Activated CD4-positive, alpha-beta T cell treated with anti-CD3 and anti-CD28 coated beads for 24 hours (primary cell): ENCODE measurements at places on chromosomes 4 and X.

DNA sequence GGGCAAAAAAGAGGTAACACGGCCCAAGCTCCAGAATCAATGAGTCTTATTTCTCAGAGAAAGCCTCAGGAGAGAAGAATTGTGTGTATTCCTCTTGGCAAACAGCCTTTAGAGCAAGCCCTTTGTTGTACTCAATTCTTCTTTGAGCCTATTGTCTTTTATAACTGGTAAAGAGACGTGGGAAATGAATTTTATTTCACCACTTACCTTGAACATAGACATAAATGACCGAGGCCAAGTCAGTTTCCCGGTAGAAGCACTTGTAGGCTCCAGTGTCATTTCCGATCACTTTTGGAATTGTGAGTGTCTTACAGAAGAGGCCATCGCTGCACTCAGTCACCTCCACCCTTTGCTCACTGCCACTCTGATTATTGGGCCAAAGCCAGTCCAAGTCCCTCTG lies 7.0 kb downstream of the KDR start:
- DNase-seq: no peak

DNA sequence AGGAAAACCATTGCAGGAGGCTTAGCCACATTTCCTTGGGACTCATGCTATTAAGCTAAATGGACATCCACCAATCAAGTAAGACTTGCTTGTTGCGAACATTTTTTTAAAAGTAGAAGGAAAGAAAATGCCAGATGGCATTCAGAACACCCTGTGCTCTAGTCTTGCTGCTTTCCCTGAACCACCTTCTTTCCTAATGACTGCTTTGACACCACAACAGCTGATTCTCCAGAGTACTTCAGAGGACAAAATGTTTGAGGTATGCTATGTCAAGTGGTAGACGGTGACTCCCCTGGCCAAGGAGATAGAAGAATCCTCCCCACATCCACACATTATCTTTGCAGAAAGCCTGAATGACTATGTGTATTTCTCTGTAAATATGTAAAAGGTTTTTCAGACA lies 65.4 kb downstream of the ANK2 start:
- no peak for DNase-seq

DNA sequence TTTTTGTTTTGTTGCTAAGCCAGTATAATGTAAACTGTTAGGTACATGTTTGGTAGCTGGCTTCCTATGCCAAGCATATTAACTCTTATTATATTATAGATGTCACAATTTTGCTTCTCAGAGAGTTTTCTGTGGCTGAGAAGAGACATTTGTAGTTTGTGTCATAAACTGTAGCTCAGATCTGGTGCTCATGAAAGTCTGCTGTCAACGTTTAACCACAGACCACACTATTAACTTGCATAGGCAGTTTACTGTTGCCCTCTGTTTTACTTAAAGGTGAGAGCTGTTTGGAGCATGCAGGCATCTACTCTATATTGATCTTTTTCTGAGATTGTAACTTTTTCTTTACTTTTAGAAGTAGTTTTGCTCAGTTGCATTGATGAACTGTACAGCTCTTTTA lies 166.8 kb downstream of the TLL1 start:
- DNase-seq: no peak

- DNase-seq: no peak
Observed at GRCh38 chr4:105652286-105652888, 56.1 kb downstream of the INTS12 start.

DNA sequence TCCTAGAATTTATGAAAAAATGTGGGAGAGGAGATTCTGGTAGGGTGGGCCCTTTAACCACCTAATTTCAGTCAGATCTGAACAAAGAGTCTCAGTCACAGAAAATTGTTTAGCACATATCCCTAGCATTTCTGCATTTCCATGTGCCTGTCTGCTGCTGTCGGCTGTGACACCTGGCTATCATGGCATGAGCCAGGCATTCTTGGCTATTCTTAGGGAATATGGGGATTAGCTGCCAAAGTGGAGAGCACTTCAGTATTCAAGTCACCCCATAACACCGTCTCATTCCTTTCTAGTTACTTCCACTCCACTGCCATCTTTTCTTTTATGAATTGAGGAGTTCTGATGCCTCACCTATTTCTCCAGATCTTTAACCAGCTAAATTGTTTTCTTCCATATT lies 211.5 kb downstream of the FRAS1 start:
- no peak for DNase-seq

- DNase-seq: no peak
Observed at GRCh38 chr4:83503974-83504373, 19.1 kb upstream of the ABRAXAS1 start.

DNA sequence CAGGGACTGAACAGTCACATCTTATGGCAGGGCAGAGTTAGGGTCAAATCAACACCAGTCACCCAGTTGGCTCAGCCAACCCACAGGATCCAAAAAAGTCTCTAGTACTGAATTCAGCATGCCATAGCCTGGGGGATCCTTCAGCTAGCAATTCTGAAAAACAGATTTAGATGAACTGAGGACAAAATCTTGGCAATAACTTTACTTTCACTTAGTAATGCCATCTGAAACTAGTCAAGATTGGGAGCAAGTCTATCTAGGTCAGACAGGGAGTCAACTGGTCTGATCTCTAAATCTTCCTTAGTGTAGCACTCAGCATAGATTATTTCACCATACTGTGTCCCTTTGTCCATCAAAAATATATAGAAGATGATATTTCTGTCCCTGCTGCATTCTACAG lies 76.0 kb downstream of the HHIP start:
- no peak for DNase-seq

- no peak for DNase-seq
Observed at GRCh38 chrX:24483596-24483995, 18.5 kb downstream of the PDK3 start.
